ENCODE measurements at places on chromosomes 16 and 17.
A peak's percentile ranks its signal among the peaks of the same experiment; 100 is the strongest.

DNA sequence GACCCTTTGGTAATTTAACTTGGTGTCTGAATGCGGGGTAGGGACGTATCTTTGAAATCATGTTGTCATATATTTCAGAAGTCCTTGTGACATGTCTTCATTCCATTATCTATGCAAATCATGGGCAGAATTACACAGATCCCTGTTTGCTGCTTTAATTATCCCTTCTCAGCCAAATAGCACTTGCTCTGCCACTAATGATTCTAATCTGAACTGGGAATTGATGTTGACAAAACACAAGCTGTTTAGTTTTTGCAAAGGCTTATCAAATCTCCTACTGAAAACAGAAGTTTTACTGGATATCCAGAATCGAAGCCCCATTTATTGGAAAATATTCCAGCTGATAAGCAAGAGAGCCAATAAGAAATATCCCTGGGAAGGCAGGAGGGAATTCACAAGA, 205.9 kb upstream of the COX10 start:
- DNase-seq: no peak

DNA sequence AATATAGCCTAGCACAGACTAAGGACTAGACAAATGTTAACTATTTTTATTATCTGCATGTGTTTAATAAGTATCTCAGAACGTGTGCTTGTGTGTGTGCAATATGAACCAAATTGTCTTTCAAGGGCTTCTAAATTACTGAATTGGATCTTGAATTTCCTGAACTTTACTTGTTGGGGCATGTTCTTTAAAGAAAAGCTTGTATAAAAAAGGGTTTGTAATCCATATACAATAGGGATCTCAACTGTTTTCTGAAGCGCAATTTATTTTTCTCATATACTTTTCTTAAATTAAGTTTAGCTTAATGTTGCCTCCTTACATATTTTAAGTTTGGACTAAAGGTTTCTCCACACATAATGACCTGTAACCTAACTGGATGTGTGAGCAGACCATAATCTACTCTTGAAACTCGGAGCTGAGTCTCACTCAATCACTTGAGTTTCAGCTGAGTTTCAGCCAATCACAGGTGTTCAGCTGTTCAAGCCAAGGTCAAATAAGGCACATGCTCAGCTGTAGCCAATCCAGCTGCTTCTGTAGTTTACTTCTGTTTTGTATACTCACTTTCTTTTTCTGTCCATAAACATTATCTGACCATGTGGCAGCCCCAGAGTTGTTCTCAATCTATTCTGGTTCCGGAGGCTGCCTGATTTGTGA, 72.3 kb downstream of the CDK5R1 start:
- peak; percentile 55 for DNase-seq

- DNase-seq: no peak
Observed at GRCh38 chr16:86344586-86344871, 165.8 kb upstream of the FOXF1 start.

DNA sequence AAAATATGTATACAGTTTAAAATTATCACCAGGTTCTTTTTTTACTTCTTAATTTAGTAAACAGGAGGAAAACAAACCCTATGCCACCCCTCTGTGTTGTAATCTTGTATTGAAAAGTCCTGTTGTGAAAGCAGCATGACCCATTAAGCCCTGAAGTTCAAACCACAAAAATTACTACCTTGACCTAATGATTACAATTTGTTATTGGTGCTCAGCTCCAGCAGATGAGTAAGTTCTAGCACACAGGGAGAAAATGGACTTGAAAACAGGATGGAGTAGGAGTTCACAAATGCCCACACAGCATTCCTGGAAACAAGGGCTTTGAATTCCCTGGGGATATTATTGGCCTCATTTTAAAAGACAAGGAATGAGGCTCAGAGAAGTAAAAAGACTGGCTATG, 505.8 kb upstream of the ERCC4 start:
- DNase-seq: no peak

DNA sequence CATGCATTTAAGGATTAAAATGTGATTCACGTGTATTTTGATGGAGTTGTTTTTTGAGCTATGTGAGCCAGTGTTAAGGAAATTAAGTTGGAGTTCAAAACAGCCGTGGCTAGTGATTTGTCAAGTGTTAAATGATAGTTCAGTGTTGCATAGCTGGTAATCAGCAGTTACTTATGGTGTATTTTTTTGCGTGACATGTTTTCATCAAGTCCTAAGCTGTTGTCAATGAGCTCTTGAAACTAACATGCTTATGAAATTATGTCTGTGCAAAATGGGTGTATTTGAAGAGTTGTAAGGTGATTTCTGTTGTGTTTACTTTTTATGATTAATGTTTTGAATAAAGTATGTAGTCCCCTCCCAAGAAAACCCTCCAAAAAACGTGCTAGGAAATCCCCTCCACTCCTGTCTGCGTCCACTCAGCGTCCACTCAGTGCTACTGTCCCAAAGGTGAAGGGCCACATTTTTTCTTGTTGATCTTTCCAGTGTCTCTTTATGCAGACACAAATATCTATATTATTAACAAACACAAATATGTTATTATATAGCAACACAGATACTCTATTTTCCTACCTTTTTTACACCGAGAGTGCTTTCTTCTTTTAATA, 30.0 kb downstream of the USP10 start:
- no peak for DNase-seq

- no peak for DNase-seq
Observed at GRCh38 chr16:73840728-73841127, 455.9 kb upstream of the PSMD7 start.

- no peak for DNase-seq
Observed at GRCh38 chr16:28163699-28164098, 48.1 kb downstream of the XPO6 start.

DNA sequence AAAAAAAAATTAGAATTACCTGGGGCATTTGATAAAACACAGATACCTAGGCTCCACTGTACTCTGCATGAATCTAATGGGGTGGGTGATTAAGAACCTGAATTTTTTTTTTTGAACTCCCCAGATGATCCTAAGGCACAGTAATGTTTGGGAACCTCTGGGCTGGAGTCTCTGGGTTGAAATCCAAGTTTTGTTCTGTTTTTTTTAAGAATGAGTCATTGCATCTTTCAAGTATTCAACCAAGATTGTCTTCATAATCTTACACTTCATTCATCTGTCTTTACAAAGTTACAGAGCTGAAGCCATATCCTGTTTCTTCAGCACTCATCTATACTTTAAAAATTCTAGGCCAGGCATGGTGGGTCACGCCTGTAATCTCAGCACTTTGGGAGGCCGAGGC, 52.6 kb downstream of the PIGL start:
- DNase-seq: no peak

DNA sequence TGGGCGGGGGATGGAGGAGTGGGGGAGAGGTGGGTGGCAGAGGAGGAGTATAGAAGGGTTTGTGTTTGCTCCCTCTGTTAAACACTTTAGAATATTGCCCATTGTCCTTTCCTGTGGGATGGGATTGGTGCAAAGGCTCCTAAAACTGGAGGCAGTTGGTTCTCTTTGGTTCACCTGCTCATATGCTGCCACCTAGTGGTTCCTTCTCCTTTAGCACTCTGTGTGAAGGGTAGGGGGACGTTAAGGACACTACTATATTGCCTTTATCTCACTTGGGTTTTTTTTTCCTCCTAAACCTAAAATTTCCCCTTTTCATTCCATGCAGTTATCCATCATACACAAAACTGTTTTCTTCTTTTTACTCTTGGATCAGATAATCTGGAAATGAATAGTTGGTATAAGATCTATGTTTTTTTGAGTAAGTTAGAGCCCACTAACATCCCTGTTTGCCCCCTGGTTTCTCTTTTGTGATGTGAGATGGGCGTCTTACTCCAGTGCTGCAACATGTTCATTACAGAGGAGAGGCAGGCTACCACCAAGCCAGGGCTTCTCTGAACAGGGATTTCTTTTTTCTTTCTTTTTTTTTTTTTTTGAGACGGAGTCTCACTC, 23.8 kb downstream of the SNX11 start:
- peak; percentile 68 for DNase-seq

- no peak for DNase-seq
Observed at GRCh38 chr16:86990451-86990850, 326.7 kb downstream of the C16orf95 start.

GRCh38 chr16:1045993-1046911, 26.3 kb upstream of the SSTR5 start:
- no peak for DNase-seq

DNA sequence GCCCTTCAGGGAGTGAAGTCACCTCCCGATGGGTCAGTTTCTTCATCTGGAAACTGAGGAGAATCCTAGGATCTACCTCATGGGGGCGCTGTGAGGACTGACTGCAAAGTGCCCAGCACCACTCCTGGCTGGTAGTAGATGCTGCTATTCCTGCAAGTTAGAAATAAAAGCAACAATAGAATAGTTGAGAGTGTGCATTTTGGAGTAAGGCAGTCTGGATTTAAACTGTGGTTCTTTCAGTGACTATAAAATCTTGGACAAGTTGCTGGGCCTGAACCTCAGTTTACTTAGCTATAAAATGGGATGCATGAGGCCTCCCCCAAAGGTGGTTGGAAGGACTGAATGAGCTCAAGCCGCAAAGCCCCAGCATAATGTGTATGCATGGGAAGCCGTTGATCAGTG, 70.6 kb downstream of the CYB5B start:
- peak; percentile 42 for DNase-seq

- DNase-seq: no peak
Observed at GRCh38 chr17:68892658-68893057, 62.5 kb downstream of the ABCA8 start.

DNA sequence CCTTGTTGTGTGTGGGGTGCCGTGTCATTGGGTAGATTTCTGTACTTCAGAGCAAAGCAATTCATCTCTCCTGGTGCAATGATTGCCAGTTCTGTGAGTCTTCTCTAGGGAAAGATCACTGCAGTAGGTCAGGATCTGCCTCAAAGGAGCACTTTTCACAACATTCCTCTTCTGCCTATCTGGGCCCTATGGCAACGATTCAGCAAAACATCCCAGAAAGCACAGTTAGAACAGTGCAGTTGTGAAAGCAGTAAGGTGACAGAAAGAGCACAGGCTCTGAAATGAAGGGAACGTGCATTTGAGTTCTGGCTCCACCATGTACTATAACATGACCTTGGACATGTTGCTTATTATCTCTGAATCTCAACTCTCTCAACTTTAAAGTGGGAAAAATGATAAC, 178.5 kb upstream of the N4BP1 start:
- no peak for DNase-seq

- peak; percentile 3 for DNase-seq
Observed at GRCh38 chr16:35598696-35599332, 2139.4 kb downstream of the TP53TG3F start.

GRCh38 chr16:65751622-65752521, 614.6 kb upstream of the CDH5 start:
- no peak for DNase-seq

- peak; percentile 91 for DNase-seq
Observed at GRCh38 chr16:14300705-14301168, 229.6 kb downstream of the MRTFB start.

DNA sequence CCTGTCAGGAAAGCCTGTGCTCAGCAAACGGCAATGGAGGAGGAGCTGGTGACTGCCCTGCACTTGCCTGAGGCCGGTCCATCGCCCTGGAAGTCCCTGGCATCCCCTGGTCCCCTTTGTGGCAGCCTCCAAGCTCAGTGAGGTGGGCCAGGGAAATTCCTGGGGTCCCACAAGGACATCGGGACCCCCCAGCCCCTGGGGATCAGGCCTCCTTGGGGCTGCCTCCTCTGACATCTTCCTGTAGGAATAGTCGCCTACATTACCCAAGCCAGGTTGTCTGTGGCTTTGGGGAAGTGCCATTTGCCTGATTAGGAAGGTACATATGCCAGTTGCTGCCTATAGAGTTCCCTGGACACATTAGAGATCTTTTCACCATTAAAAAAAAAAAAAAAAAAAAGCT, 7.1 kb upstream of the KRT9 start:
- DNase-seq: no peak

GRCh38 chr16:89983536-89983935, 35.0 kb downstream of the DEF8 start:
- DNase-seq: no peak

DNA sequence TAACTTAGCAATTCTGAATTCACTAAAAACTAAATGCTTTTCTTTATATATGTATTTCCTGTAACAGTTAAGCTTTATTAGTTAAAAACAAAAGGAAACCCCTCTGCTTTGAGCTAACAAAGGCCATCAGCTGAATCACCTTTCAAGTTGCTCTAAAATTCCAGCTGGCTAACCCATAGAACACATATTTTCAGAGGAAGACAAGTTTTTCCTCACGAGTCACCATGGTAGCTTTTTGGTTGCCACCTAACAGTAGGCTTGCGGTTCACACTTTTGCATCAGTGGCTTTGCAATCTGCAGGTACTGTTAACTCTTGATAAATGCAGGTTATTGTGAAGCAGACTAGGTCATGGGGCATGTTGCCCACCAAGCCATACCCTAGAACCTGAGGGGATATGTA, 57.6 kb upstream of the IRX5 start:
- DNase-seq: peak; percentile 4

- DNase-seq: no peak
Observed at GRCh38 chr16:51449441-51449840, 298.4 kb upstream of the SALL1 start.

DNA sequence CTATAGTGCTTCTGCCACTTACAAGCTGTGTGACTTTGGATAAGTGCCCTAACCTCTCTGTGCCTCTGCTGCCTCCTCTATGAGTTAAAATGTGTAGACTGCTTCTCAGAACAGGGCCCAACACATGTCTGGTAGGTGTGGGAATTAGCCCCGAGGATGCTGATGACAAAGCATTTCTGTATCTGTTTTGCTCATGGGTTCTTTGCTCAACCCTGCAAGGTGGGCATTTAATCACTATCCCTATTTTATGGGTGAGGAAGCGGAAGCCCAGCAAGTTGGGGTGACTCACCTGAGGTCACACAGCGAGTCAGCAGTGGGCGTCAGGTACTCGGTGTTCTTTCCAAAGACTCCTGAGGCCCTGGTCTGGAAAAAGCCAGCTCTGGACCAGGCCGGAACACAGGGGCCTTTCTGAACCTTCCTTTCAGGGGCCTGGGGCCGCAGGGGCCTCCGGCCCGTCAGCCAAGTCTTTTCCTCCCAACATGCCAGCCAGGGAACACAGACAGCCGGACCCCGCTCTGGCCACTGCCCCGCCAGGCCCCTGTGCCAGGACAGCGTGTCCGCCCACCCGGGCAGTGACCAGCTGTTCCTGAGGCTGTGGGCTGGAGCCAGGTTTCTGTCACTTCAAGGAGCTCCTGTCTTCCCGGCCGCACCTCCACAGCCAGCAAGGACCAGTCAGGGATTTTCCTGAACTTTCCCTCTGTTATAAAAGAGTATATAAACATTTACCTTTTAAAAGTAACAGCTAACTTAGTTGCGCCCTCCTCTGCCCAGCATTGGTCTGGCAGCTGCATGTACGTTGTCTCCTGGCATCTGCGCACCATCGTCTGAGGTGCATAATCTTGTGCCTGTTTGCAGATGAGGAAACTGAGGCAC, 62.5 kb downstream of the SREBF1 start:
- DNase-seq: peak; percentile 96

GRCh38 chr16:50980666-50981065, 170.4 kb downstream of the SALL1 start:
- no peak for DNase-seq

DNA sequence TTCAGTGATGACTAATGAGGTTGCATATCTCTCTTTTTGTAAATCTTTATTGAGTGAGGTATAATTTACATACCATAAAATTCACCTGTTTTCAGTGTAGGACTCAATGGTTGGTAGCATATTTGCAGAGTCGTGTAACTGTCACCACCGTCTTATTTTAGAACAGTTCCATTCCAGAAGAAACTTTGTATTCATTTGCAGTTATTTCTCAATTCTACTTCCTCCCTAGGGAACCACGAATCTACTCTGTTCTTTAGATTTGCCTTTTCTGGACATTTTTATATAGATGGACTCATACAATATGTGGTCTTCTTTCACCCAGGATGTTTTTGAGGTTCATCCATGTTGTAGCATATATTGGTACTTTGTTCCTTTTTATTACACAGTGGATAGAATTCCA, 3.7 kb downstream of the FTO start:
- no peak for DNase-seq

Measured in epithelial cell of esophagus (primary cell).